Substantia nigra (tissue), 51 donors: ENCODE measurements at places on chromosomes 13 and 19.

- DNase-seq: no peak
Measured at GRCh38 chr13:44013758-44014291, 134.1 kb downstream of the LACC1 start.

- DNase-seq: no peak
Measured at GRCh38 chr13:73299787-73300186, 241.0 kb downstream of the KLF5 start.

DNA sequence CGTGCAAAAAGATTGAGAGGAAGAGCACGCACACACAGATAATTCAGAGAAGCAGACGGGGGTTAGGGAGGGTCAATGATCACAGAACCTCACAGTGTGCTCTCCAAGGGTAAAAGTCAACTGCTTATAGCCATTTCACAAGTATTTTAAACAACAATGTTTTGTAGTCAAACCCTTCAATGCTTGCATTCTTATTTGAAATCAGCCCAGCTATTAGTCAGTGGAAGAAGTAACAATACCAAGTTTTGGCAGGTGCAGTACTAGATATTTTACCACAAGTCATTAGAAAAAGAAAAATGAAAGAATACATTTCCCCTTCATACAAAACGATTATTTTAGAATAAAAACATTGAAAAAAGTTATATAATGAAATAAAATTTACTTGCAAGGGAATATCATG, 2.6 kb downstream of the CSNK1A1L start:
- DNase-seq: no peak

DNA sequence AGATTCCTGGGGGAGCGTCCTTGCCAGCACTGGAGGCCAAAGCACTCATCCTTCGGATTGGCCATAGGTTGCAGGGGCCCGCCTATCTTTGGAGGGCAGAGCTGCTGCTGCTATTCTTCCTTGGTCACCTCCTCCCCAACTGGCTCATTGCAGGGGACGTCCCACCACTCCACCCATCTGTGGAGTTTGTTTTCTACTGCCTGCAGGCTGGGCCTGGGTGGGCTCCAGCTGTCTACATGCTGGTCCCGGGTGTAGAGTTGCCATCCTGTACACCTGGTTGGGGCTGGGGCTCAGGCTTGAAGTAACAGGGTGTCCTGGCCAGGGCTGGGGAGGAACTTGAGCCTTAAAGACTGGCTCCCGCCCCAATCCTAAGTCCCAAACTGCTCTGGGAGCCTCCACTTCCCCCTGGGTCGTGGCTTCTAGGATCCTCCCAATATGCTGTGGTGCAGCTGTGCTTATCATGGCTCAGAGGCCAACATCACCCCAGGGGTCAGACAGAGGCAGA, 2.1 kb downstream of the RNF225 start:
- DNase-seq: no peak

GRCh38 chr19:10037809-10038208, 24.5 kb downstream of the RDH8 start:
- no peak for DNase-seq

- peak; percentile 40 for DNase-seq
Measured at GRCh38 chr19:1855040-1855827, 7.0 kb upstream of the REXO1 start.
